Central memory CD8-positive, alpha-beta T cell (primary cell): ENCODE measurements at places on chromosomes 4 and X.
A peak's percentile ranks its signal among the peaks of the same experiment; 100 is the strongest.

GRCh38 chrX:115591856-115592842, 31.2 kb downstream of the PLS3 start:
- DNase-seq: no peak

DNA sequence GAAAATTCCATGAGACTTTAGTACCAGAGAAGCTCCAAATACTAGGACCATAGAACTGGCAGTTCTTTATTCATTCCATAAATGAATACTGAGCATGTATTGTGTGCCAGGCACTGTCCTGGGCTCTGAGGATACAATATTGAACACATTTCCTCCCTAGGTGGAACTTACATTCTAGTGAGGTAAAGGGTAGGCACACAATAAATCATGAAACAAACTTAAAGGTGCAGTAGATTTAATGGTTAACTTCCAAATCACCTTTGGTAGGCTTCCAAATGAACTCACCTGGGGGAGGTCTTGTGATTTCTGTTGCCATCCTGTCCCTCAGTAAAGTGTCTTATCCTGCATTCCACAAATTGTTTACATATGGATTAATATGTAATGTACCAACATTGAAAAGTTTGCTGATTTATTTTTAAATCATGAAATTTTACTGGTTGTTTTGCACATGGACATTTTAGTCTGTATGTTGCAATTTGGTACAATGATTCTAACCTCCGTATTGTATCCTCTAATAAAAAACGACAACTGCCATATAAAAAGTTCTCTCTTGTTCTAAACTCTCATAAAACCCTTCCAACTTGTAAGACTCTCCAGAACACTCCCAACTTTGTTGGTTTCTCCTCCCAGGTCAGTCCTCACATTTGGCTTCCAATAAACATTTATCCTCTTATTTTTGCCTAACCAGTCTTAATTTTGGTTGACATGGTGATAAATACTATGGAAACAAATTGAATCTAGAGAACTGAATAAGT, 4.5 kb upstream of the MAGEA11 start:
- no peak for DNase-seq

GRCh38 chrX:118682258-118683014, 45.0 kb upstream of the IL13RA1 start:
- DNase-seq: no peak

DNA sequence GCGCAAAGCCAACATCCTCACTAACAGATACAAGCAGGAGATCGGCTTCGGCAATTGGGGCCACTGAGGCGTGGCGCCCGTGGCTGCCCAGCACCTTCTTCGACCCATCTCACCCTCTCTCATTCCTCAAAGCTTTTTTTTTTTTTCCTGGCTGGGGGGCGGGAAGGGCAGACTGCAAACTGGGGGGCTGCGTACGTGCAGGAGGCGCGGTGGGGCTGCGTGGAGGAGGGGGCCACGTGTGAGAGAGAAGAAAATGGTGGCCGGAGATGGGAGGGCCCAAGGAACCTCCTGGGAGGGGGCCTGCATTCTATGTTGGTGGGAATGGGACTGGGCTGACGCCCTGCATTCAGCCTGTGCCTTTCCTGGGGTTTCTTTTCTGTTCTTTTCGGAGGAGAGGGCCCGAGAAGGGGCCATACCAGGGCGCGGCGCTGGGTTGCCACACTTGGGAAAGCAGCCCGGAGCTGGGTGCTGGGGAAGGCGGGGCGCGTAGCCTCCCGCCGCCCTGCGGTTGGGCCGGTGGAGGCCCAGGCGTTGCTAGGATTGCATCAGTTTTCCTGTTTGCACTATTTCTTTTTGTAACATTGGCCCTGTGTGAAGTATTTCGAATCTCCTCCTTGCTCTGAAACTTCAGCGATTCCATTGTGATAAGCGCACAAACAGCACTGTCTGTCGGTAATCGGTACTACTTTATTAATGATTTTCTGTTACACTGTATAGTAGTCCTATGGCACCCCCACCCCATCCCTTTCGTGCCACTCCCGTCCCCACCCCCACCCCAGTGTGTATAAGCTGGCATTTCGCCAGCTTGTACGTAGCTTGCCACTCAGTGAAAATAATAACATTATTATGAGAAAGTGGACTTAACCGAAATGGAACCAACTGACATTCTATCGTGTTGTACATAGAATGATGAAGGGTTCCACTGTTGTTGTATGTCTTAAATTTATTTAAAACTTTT, 4.5 kb downstream of the MID1IP1 start:
- DNase-seq: no peak

GRCh38 chr4:75457365-75457764, 56.8 kb downstream of the RCHY1 start:
- DNase-seq: no peak

- DNase-seq: no peak
Measured at GRCh38 chr4:127506283-127506682, 126.5 kb upstream of the INTU start.

- DNase-seq: no peak
Measured at GRCh38 chrX:42496239-42496638, 281.7 kb downstream of the PPP1R2C start.

GRCh38 chr4:87734936-87735335, 64.4 kb upstream of the IBSP start:
- DNase-seq: no peak

GRCh38 chr4:147492761-147493160, 11.9 kb downstream of the EDNRA start:
- DNase-seq: no peak

- DNase-seq: no peak
Measured at GRCh38 chrX:78075787-78076389, 28.2 kb upstream of the PGK1 start.

DNA sequence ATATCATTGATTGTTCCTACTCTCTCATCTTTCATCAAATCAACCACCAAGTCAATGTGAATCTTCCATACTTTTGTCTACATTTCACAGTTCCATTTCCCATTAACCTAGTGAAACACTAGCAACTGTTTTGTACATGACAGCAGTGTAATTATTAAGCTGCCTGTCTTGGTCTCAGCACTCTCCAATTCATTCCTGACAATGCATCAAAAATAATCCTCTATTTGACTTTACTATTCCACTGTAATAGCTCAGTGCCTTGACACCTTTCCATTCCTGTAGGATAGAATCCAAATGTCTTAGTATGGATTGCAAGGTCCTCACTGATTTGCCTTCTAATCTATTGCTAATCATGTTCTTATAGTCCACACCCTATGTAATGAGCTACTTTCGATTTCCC, 2405.8 kb downstream of the PCDH7 start:
- no peak for DNase-seq

GRCh38 chr4:33882246-33882990, 2361.9 kb downstream of the ARAP2 start:
- no peak for DNase-seq

DNA sequence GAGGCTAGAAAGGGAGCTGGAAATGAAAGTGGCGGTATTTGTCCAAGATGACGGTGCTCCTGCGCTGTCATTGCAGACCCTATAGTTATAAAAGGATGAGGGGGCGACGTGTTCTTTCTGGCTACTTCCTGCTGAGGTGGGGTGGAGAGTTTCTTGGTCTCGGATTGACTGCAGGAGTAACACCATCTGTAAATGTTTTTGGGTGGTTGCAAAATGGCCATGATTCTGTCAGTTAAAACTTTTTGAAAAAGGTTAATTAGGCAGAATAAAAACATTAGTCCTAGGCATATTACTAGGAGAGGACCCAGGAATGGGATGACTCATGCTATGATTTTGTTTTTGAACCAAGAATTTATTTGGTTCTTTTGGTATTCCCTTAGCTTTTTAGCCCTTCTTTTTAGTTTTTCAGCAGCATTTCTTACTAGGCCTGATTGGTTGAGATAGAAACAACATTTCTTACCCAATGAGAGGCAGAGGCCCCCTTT, 53.1 kb downstream of the USP11 start:
- DNase-seq: no peak

- no peak for DNase-seq
Measured at GRCh38 chrX:19792412-19792811, 95.0 kb downstream of the SH3KBP1 start.

DNA sequence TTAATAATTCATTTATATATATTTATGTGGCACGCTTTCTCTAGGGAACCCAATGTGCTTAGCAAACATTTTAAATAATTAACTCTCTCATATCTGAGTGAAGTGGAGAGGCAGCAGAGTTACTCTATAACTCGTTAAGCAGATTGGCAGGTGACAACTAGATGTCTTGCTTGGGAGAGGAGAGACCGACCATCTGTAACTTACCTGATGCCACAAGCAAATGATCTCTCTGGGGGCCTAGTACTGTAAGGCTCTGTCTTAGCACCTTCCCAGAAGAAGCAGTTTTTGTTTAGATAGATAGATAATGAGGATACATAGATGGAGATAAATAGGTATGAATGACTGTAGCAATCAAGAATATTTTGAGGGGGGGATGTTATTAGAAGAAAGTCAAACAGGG, 11.9 kb upstream of the SEL1L3 start:
- no peak for DNase-seq

DNA sequence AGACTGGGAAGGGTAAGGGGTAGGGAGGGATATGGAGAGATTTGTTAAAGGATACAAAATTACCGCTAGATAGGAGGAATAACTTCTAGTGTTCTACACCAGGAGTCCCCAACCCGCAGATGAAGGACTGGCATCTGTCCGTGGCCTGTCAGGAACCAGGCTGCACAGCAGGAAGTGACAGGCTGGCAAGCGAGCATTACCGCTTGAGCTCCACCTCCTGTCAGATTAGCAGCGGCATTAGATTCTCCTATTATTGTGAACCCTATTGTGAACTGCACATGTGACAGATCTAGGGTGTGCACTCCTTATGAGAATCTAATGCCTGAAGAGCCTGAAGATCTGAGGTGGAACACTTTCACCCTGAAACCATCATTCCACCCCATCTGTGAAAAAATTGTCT, 27.9 kb upstream of the BBS7 start:
- no peak for DNase-seq

GRCh38 chr4:57037982-57038604, 59.4 kb downstream of the POLR2B start:
- no peak for DNase-seq

DNA sequence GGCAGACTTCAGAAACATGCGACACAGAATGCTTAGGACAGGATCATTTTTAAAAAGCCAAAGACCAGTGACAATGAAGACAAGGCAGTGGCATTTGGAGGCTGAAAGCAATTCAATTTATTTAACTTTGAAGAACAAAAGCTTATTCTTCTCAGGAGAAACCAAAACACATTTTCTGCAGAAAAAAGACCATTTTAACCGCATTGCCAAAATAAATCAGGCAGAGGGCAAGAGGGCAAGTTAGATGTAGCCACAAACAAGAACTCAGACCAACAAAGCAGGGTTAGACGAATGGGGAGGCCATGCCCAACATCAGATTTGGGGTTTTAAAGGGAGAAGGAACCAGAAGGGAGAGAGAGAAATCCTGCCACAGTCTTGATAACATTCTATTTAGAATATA, 58.9 kb downstream of the RELL1 start:
- DNase-seq: no peak

DNA sequence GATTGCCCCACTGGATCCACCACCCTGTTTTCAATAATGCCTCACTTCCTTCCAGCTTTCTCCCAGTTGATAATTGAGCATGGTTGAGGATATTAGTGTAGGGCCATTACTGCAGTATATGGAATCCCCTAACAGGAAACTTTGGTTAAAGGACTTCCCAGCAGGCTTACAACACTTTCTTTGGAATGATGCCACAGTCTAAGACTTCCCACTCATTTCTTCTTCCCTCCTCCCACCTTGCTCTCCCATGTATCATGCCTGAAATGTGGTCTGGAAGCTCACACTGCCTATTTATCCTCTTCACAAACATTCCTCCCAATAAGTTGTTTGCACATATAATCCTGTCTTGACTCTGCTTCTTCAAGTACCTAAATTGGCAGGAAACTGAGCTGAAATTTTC, 863.3 kb downstream of the CENPC start:
- DNase-seq: no peak

- DNase-seq: no peak
Measured at GRCh38 chr4:1604706-1605205, 79.4 kb downstream of the FAM53A start.

GRCh38 chrX:153662266-153662665, 11.3 kb downstream of the PNCK start:
- DNase-seq: peak; percentile 41

GRCh38 chrX:57900975-57901374, 9.3 kb downstream of the ZXDA start:
- DNase-seq: no peak

GRCh38 chr4:74692972-74693371, 101.4 kb downstream of the BTC start:
- DNase-seq: no peak

DNA sequence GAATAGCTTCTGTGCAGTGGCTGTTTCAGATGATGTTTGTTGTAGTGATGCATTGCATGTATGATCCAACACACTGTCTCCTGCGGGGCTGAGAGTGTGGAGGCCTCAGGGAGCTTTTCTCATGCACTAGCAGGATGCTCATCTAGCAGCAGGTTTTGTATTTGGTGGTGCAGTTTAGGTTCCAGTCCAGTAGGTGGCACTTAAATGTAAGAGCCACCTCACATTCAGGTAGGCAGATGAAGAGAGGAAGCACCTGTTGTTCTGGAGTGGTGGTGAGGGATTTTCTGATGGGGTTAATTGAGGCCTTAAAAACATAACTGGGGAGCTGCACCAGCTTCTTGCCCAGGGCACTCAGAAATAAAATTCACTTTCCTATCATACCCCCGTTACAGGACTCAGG, 300.9 kb downstream of the SPIN4 start:
- DNase-seq: no peak

- no peak for DNase-seq
Measured at GRCh38 chr4:180665994-180666824, 1577.0 kb upstream of the TENM3 start.

DNA sequence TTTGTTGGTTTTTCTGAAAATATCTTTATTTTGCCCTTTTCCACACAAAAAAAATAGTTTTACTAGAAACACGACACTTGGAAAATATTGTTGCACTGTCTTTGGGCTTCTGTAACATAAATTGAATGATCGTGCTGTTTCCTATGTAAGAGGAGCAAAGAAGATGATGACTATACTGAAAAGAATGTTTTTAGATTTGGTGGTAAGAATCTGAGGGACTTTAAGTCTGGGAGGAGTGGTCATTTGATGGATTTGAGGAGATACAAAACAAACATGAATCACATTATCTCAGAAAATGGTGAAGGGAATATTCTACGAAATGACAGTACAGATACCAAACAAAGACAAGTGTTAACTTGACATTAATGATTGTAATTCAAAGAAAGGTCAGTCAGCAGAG, 328.8 kb downstream of the ADAM29 start:
- DNase-seq: no peak

- no peak for DNase-seq
Measured at GRCh38 chr4:6201580-6202091, 1.3 kb upstream of the JAKMIP1 start.

GRCh38 chr4:15502384-15502783, 32.7 kb downstream of the CC2D2A start:
- no peak for DNase-seq

GRCh38 chrX:97229318-97229717, 345.6 kb downstream of the RPA4 start:
- no peak for DNase-seq

- DNase-seq: no peak
Measured at GRCh38 chr4:19214591-19215186, 1037.0 kb upstream of the SLIT2 start.
